ENCODE measurements at places on chromosomes 5 and 9. TPM values are rescaled to one million over a fixed set of nuclear protein-coding genes. Genes with fewer than 3 reads are reported as not detected.

DNA sequence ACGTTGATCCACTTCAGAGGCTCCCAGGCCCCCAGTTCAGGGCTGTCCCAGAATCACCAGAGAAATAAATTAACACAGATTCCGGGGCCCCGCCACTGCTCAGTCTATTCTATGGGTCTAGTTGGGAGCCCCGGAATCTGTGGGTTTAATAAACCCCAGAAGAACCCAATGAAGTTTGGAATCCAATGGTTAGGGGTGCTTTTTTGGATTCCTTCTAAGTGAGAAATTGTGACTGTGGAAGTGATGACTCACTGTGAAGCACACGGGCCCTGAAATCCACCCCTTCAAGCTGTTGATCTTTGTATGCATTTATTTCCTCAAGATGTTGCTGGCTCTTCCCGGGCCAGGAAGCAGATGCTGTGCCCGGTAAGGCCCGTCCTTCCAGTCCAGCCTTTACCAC, 57.3 kb upstream of the SLC28A3 start:
- no peak overlapping the region for H3K4me3 ChIP-seq
- no peaks in the 10 kb centered on the region for H3K4me1 ChIP-seq
- H3K36me3 ChIP-seq = no peaks in the 10 kb centered on the region
- H3K27me3 ChIP-seq = no peaks in the 10 kb centered on the region
- H3K27ac ChIP-seq = no peak overlapping the region
- DNase-seq = no peak

The TSSK1B gene
- 1.2 TPM for total RNA-seq

The FOXD4L3 gene
- 0.49 TPM for total RNA-seq

DNA sequence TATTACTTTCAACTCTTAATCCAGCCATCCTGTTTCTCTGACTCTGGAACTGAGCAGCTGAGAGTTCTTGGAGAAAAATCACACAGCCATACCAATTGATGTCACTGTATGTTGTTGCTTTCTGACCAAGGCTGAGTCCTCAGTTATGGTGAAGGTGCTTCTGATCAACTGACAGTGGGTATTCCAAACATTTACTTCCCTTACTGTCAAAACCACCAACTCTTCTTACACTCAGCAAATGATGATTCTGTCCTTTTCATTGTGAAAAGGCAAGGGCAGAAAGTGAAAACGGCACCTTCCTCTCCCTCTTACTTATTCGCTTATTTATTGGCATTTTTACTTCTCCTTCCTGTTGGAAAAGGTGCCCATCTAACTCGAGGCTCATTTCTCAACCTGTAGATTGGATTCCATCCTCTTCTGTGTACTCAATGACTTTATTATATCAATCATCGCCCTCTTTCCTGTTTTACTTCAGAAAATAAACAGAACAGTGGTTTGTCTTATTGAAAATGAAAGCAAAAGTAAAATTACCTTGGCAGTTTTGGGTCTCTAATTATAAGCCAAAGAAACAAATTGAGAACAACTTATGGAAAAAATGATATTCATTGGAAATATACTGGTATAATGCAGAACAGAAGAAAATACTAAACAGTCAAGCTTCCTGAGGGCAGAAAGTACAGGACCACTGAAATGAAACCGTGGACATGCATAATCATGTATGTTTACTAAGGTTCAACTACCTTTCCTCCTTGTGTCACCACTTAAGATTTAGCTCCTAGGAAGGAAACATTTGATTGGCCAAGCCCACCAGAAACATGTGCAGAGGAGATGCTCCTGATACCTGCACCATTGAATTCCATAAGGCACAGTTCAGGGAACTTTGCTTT, 104.5 kb upstream of the CHD1 start:
- H3K4me3 ChIP-seq = peak overlapping the region; percentile 31
- peak overlapping the region; percentile 71 for H3K27ac ChIP-seq
- no peaks in the 10 kb centered on the region for H3K27me3 ChIP-seq
- no peak for DNase-seq
- peaks cover 14% of the 10 kb centered on the region for H3K4me1 ChIP-seq

The CYSRT1 gene
- 24.3 TPM for total RNA-seq

DNA sequence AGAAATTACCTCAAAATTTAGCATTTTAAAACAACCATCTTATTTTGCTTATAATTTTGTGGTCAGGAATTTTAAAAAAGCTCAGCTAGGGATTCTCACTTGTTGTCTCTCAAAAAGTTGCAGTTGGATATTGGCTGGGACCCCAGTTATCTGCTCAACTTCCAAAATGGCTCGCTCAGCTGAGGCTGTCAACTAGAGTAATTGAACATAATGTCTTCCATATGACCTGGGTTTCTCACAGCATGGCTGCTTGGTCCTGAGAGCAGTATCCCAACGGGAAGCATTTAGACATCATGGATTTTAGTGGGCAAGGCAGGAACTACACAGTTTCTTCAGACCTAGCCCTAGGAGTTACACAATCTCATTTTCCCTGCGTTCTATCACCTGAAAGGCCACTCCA, 63.6 kb upstream of the SPEF2 start:
- H3K36me3 ChIP-seq = no peaks in the 10 kb centered on the region
- no peak for DNase-seq
- no peaks in the 10 kb centered on the region for H3K27me3 ChIP-seq
- no peaks in the 10 kb centered on the region for H3K4me1 ChIP-seq
- no peak overlapping the region for H3K4me3 ChIP-seq

The PFN3 gene
- not detected for total RNA-seq

DNA sequence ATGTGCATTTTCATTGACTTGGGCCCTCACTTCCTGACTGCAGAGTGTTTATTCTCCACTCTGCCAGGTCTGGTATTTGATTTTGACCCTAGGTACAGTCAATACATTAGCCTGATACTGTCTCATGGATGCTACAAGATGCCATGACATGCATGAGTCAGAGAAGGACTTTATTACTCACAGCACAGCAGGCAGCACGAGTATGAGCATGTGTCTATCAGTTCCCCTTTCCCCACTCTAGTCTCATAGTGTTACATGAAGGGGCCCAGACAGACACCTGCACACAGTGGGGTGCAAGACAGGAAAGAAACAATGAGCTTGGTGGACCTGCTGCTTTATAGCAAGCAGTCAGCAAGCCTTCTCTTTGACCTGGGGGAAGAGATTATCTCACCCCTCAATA, 19.6 kb downstream of the ITGA2 start:
- H3K27me3 ChIP-seq = no peaks in the 10 kb centered on the region
- DNase-seq = no peak
- no peaks in the 10 kb centered on the region for H3K4me1 ChIP-seq
- H3K27ac ChIP-seq = no peak overlapping the region

DNA sequence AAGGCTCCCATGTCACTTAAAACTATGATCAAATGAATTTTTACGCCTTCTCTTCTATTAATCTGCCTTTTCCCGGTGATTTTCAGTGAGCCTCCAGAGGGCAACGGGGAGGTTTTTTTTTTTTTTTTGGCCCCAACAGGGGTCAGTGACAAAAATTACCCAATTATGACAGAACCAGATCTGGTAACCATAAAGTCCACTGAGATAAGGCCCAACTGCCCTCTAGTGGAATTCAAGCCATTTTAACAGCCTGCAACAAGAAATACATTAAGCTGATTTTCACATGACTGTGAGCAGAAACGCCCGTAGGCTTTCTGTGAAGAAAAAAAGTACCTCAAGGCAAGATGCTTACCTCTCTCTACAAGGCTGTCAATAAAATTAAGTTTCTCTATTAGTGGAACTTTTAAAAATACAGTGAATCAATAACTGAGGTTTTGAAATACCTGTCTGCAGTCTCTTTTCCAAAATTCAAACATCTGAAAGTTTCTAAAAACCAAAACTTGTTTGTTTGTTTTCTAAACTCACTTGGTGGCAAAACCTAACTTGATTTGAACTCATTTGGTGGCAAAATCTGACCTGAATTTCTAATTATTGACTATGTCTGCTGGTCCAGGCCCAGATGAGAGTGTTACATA, 49.7 kb upstream of the FST start:
- no peaks in the 10 kb centered on the region for H3K4me1 ChIP-seq
- no peaks in the 10 kb centered on the region for H3K27me3 ChIP-seq
- DNase-seq = no peak
- no peak overlapping the region for H3K27ac ChIP-seq

DNA sequence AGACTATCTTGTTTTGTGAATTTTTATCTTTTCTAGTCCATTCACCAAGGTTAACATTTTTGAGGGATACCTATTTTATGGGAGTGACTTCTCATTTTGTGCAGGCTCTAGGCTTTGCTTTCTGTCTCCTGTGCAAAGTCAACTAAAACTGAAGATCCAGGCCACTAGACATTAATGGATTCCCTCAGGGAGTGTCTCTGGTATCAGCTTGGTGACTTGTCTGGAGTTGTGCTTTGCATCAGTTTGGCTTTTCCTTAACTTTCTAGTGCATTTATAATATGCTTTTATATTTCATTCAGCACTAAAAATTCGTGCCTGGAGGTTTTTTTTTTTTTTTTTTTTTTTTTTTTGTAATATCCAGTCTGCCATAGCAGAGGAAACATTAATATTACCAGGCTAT, 144.2 kb downstream of the YIPF5 start:
- no peaks in the 10 kb centered on the region for H3K36me3 ChIP-seq
- H3K4me3 ChIP-seq = no peak overlapping the region
- H3K27me3 ChIP-seq = no peaks in the 10 kb centered on the region
- H3K27ac ChIP-seq = no peak overlapping the region

The AGXT2 gene
- not detected for total RNA-seq

DNA sequence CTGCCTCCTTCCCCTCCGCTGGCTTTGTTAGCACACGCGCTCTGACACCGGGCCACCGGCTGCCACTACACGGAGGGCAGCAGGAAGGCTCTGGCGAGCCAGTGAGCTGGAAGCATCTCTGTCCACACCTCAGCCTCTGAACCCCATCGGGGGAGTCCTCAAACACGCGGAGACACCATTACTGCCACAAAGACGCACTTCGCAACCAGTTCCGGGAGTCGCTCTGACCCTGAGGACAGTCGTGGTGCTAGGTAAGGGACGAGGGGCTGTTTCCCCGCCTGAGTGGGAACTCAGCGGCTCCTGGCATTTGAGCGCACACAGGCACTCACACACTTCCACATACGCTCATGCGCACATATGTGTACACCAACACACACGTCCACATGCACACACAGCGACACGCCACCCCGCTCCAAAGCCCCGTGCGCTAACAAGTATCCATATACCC, 160.0 kb downstream of the C9orf152 start:
- H3K27me3 ChIP-seq = no peaks in the 10 kb centered on the region
- peak; percentile 89 for DNase-seq

The NEURL1B gene
- 30.9 TPM for total RNA-seq

DNA sequence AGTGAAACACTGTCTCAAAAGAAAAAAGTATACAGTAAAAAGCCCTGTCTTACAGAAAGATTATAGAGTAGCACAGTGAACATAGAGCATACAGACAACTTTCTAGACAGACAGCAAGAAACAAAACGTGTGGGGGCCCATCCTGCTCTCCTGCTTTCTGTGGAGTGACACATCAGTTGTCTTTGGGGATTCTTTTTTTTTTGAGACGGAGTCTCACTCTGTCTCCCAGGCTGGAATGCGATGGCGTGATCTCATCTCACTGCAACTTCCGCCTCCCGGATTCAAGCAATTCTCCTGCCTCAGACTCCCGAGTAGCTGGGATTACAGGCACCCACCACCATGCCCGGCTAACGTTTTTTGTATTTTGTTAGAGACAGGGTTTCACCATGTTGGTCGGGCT, 14.9 kb downstream of the CDHR2 start:
- H3K36me3 ChIP-seq = no peaks in the 10 kb centered on the region
- no peak overlapping the region for H3K27ac ChIP-seq
- no peaks in the 10 kb centered on the region for H3K4me1 ChIP-seq
- DNase-seq = no peak

DNA sequence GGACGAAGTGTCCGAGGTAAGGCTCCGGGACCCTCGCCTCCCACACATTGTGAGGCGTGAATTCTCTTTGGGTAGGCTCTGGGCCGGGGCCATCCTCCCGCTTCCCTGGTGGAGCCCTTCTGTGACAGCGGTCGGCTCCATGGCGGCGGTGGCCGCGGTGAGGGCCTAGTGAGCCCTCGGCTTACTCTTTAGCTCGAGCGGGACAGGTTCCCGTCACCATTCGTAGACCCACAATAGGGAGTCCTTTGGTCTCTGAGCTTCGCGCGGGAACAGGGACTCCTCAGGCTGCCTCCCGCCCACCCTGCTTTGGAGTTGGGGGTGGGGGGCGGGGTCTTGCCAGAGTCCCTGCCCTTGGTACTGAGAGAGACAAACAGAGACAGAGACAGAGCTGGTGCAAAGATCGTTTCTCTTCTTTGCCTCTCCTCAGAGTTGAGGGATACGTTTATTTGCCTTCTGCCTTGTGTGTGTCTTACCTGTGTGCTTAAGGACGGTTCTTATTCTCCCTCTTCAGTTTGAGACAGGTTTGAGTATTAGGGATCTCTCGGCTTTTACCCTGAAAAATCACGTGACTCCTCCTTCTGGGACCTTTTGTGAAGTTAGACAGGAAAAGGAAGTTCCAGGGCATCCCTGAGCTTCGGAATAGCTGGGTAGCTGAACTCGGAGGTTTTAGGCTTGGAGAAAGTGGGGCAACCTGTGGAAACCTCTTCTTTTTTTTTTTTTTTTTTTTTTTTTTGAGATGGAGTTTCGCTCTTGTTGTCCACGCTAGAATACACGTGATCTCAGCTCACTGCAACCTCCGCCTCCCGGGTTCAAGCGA, 833 bp downstream of the ANKHD1 start:
- no peaks in the 10 kb centered on the region for H3K27me3 ChIP-seq
- H3K27ac ChIP-seq = peak overlapping the region; percentile 98
- peaks cover 55% of the 10 kb centered on the region for H3K4me1 ChIP-seq
- no peak for DNase-seq
- H3K36me3 ChIP-seq = peaks cover 7% of the 10 kb centered on the region
- peak overlapping the region; percentile 95 for H3K4me3 ChIP-seq

GRCh38 chr5:104431002-104431620, 868.5 kb upstream of the NUDT12 start:
- no peaks in the 10 kb centered on the region for H3K36me3 ChIP-seq
- no peak for DNase-seq
- H3K27ac ChIP-seq = no peak overlapping the region

The HTR4 gene
- total RNA-seq = 2.9 TPM

GRCh38 chr9:15570769-15571168, 17.9 kb downstream of the CCDC171 start:
- no peak for DNase-seq
- H3K4me3 ChIP-seq = no peak overlapping the region
- H3K27me3 ChIP-seq = no peaks in the 10 kb centered on the region
- no peaks in the 10 kb centered on the region for H3K4me1 ChIP-seq
- no peak overlapping the region for H3K27ac ChIP-seq
- H3K36me3 ChIP-seq = no peaks in the 10 kb centered on the region
